ENCODE measurements at places on chromosomes 1 and 21.

DNA sequence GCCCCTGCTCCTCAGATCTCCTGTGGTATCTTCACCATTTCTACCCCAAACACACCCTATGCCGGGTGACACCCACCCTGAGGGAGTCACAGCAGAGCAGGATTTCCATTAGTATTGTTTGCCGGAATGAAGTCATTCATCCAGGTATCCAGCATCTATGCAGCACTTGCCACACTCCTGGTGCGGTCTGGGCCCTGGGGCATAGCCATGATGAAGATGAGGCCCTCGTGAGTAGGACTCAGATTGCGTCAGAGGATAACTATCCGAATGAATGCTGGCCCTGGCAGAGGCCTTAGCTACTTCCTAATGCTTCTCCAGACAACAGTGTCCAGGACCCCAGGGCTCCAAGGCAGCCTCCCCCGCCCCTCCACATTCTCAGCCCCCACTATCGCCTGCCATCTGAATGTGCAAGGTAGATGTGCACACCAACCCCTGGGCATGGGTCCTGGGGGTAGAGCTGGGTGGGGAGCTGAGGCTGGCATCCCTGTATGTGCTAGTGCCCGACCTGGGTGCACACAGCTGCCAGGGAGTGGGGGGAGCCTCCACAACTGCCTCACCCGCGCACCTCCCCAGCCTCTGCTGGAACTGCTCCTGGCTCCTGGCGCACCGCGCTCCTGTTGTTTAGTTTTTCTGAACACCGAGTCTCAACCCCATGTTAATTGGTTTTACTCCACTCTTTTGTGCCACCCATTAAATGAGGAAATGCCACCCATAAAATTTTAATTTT, 25.5 kb upstream of the ZC3H12A start:
- peak; percentile 50 for DNase-seq

GRCh38 chr1:19808351-19808750, 6.7 kb downstream of the RNF186 start:
- DNase-seq, result no peak

GRCh38 chr1:110872366-110872744, 593 bp upstream of the CD53 start:
- DNase-seq, result no peak

GRCh38 chr21:19712441-19712840, 1285.8 kb upstream of the NCAM2 start:
- DNase-seq, result no peak

DNA sequence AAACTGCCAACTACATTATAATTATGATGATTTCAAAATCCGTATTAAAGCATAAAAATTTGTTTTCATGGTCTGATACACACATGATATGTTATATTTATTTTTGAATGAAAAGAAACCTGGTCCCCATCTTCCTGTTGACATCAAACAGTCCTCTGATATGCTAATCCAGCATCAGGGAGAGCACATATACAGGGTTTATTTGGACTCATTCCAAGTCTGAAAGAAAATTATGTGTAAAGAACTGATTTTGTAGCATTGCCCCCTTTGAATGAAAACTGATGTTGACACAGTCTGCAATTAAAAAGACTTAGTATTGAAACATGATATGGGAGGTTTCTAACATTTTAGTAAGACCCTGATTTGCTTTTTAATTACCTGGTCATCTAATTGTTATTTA, 119.4 kb downstream of the NEK7 start:
- peak; percentile 98 for DNase-seq

DNA sequence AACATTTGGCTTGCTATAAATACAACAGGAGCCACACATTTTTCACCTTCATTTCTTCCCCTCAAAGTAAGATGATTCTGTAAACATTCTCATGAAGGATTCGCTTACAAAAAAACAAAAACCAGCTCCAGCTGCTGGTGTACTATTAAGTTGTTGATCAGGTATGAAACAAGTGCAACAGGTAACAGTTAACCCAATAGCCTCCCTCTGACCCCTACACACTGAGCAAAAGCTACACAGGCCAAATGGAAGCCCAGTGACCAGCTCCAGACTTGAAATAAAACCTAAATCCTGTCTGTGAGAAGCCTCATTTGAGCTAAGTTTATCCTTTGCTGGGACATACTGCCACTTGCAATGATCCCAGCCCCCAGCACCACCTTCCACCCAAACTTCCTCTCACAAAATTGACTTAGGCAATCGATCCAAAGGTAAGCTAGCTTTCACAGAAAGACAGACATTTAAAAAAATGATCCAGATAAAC, 991 bp downstream of the TIAM1 start:
- no peak for DNase-seq

DNA sequence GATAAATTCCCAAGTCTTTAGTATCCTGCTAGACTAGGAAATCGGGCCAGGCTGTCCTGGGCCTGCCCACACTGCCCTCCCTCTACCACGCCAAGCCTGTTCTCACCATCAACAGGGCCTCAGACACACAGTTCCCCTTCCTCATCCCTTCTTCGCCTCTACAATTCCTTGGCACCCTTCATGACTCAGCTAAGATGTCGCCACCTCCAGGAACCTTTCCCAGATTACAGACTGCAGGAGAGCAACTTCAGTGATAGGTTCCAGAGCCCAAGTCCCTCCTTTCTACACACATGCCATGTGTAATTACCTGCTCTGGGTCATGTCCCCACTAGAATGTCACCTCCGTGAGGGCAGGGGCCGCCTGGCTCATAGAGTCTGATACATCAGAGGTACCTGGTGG, 3.3 kb downstream of the RIMS3 start:
- no peak for DNase-seq

Measured in NCI-H69 (cell line).